ENCODE measurements at places on chromosomes 12 and 14.

- peak; percentile 28 for DNase-seq
Measured at GRCh38 chr12:22230280-22230794, 104.2 kb downstream of the ST8SIA1 start.

DNA sequence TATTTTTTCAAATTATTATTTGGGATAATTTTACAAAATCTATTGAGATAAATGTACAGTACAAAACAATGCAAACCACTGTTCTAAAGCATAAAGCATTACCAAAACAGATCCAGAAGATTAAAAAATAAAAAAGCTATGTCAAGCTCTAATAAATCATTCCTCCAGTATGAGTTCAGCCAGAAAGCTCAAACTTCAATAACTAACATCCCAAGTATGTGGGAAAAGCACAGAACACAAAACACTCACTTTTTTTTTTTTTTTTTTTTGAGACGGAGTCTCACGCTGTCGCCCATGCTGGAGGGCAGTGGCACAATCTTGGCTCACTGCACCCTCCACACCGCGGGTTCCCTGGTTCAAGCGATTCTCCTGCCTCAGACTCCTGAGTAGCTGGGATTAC is 11.3 kb downstream of the SAV1 start:
- DNase-seq, result peak; percentile 20

GRCh38 chr14:99663386-99664057 is 18.6 kb downstream of the HHIPL1 start:
- DNase-seq, result no peak

- no peak for DNase-seq
Measured at GRCh38 chr12:97022536-97023230, 115.6 kb downstream of the NEDD1 start.

DNA sequence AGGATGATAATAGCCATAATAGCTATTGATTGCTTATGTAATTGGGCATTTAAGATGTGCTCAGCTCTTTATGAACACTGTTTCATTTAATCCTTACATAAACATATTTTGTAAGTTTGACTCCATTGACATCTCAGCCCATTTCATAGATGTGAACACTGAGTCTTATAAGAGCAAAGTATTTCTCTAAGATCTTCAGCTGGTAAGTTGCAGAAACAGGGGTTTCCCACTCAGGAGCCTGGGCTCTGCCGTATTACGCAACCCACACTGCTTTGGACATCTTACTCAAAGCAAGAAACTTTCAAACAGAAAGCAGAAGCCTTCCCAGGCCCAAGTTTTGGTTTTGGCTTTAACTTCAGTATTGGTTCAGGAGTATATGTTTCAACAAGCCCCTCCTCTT is 705.1 kb downstream of the MED13L start:
- DNase-seq, result peak; percentile 38

DNA sequence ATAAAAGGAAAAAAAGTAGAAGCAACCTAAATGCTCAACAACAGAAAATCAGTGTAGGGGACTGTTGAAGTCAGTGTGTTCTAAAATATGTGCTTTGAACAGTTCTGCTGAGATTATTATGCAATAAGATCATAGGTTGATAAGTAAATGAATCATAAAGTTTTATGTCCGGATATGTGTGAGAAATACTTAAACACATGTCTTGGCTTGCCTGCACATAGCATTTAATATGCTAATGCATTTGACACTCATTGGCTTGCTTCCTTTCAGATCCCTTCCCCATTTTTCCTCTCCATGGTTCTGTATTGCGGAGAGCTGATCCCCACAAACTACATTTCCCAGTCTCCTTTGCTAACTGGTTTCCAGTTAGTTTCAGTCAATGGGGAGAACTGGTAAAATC is 573.8 kb upstream of the TBX3 start:
- DNase-seq, result peak; percentile 74

DNA sequence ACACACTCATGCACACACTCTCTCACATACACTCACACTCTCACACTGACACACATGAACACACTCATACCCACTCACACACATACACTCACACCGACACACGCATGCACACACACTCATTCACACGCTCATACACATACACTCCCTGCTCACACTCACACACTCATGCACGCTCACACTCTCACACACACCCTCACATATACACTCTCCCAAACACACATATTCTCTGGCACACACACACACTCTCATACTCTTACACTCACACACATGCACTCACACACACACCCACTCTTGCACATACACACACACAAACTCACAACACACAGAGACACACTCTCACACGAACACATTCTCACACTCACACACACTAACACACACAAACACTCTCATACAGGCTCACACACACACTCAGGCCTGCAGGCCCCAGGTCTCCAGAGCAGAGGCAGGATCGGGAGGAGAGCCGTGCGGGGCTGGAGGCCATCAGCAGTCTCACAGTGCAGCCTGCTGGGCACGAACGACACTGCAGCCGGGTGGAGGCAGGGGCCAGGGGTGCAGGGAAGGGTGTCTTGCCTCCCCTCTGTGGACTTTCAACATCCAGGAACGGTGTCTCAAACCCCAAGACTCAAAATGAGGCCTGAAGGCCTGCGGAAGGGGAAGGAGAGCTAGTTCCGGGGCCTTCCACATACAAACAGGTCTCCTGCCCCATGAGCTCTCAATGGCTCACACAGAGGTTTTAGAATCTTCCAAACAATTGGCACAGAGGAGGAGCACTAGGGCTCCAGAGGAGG is 148.7 kb downstream of the ANO2 start:
- DNase-seq, result no peak

DNA sequence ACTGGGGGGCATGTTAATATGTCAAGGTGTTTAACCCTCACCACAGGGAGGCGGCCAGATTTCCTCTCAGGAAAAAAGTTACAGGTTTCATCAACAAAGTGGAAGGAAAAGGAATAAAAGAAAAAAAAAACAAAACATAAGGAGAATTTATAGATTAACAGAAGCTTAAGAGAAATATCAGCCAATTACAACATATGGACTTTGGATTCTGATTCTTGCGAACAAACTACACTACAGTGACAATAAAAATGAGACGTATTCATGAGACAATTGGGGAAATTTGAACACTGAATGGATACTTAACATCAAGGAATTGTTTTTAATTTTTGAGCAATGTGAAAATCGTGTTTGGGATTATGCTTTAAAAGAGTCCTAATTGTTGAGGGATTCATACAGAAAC is 60.4 kb downstream of the CALM1 start:
- no peak for DNase-seq

GRCh38 chr14:43041976-43042375 is 1435.3 kb downstream of the LRFN5 start:
- DNase-seq, result no peak

DNA sequence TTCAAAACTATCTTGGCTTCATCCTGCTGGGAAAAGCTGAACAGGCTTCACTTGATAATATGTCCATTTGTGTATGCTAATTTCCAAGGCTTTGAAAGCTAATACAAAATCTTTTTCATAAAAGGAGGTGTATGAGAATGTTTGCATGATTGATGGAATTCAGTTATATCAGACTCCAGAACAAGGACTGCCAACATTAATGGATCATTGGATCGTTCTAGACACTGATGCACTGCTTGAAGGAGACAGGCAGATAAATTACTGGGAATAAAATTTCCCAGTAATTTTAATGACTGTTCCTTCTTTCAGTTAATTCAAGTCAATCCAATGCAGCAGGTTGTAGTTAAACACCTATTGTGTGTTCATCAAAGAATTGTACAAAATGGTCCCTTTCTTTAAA is 466 bp downstream of the GPRC5D start:
- no peak for DNase-seq

GRCh38 chr14:62031504-62031903 is 269.3 kb downstream of the SNAPC1 start:
- no peak for DNase-seq

- DNase-seq, result no peak
Measured at GRCh38 chr12:21434699-21435098, 2.8 kb upstream of the PYROXD1 start.

- DNase-seq, result no peak
Measured at GRCh38 chr12:92582475-92582874, 120.3 kb upstream of the PLEKHG7 start.

- no peak for DNase-seq
Measured at GRCh38 chr12:132338781-132339180, 9.4 kb upstream of the GALNT9 start.

DNA sequence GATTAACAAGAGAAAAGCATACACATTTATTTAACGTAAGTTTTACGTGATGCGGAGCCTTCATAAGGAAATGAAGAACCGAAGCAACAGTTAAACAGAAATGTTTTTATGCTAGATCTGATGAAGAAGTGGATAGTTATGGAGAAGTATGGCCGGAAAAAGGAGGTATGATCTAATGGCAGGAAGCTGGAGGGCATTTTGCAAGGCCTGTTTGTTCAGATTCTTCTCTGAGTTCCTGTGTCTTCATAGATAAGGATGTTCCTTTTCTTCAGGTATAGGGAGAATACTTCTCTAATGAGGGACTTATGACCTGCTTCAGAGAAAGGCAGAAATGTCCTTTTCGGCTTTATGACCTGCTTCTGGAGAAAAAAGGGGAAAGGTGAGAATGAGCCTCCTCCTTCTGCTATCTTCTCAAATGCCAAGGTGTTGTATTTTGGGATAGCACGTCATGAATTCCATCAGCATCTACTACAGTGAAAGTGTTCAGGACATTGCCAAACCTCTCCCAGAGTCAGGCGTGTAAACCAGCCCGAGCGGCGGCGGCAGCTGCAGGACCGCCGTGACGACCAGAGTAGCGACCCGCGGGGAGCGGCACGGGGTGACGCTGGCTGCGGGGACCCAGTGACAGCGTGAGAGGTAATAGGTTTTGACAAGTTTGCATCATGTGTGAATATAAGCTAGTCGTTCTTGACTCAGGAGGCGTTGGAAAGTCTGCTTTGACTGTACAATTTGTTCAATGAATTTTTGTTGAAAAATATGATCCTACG is 33.7 kb upstream of the SGPP1 start:
- no peak for DNase-seq

GRCh38 chr12:76623931-76624330 is 64.4 kb upstream of the OSBPL8 start:
- peak; percentile 9 for DNase-seq

DNA sequence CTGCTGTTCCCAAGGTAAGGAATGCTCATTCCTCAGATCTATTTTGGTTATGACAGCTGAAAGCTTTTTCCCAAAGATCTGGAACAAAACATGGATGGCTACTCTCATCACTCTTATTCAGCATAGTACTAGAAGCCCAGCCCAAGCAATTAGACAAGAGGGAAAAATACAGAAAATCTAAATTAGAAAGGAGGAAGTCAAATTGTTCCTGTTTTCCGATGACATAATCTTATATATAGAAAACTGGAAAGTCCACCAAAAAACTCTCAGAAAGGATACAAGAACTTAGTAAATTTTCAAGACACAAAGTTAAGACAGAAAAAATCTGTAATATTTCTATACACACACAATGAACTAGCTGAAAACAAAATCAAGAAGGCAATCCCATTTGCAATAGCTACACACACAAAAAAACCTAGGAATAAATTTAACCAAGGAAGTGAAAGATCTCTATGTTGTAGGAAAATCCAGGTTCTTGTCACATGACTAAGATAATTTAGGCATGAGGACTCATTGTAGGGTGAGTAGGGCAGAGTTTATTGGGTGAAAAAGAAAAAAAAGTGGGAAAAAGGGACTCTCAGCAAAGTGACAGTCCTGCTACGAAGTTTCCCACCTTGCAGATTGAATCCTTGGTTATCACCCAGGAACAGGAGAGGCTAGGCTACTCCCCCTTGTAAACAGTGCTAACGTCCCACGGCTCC is 28.6 kb upstream of the KLRB1 start:
- no peak for DNase-seq

DNA sequence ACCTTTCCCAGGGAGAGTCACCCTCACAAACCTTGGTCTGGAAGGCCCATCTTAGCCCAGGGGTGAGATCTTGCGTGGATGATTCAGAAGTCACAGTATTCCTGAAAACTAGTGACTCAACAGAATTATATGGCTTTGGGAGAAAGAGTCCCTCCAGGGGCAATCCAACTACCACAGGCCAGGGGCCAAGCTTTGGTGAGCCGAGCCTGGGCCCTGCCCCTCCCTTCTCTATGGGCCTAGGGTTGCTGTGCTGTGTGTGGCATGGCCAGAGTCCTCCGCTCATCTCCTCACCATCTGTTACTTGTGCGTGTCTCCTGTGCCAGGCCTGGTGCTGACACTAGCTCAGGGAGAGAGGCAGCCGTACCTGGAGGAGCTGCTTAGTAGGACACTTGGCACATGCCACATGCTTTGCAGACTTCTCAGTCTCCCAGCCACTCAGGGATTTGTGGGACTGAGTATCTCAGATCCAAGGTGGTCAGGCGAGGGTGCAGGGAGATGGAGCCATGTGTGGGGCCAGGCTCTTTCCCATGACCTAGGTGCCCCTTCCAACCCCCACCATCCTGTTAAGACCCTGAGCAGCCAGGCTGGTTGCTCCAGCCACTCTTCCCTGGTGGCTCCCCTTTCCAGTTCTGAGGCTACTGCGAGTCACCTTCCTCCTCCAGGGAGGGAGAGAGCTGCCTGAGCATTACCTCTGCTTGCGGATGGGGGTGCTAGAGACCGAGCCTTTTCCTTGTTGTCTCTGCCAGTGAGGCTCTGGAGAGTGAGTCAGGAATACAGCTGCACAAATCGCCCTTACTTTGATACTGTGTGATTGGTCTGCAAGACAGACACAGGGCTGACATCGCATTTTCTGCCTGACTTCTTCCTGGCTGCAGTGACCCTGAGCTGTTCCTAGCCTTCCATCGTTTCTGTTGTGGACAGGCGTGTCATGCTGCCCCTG is 94.1 kb downstream of the SLC25A47 start:
- DNase-seq, result peak; percentile 91

DNA sequence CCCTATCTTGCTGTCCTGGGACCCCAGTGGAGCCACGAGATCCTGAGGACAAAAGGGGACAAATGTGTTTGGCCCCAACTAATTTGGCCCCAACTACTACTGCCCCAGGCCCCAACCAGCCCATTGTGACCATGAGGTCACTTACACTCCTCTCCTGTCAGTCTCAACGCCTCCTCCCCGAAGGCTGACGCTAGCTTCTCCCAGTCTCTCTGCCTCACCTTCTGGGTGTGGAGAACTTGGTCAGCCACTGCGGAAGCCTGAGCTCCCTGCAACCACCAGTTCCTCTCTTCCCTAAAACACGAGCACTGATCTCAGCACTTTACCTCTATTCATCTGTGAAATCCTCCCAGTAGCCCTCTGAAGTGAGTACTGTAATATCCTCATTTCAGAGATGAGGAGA is 13.3 kb downstream of the FAM181A start:
- DNase-seq, result no peak

DNA sequence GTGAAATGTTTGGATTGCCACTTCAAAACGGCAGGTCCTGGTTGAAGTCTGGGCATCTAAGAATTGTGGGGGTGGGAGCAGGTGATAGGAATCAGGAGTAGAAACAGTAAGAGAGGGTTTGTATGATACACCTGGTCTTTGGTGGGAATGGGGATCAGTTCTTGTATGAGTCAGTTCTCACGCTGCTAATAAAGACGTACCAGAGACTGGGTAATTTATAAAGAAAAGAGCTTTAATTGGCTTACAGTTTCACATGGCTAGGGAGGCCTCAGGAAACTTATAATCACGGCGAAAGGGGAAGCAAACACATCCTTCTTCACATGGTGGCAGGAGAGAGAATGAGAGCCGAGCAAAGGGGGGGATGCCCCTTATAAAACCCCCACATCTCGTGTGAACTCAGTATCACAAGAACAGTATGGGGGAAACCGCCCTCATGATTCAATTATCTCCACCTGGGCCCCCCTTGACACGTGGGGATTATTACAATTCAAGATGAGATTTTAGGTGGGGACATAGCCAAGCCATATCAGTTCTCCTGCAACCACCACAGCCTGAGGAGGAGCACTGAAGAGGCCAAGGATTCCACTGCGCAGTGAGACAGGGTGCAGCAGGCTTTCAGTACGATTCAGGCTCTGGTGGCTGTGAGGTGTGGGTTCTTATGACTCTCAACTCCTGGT is 52.1 kb downstream of the DRAM1 start:
- no peak for DNase-seq

- DNase-seq, result no peak
Measured at GRCh38 chr14:49960453-49960852, 67.6 kb downstream of the ARF6 start.

Data from fibroblast of villous mesenchyme (primary cell).